Hematopoietic multipotent progenitor cell treated with erythropoietin and hydrocortisone succinate and interleukin-3 and kit ligand, for 4 days (in vitro differentiated cells): ENCODE measurements at places on chromosomes 2 and 18.

DNA sequence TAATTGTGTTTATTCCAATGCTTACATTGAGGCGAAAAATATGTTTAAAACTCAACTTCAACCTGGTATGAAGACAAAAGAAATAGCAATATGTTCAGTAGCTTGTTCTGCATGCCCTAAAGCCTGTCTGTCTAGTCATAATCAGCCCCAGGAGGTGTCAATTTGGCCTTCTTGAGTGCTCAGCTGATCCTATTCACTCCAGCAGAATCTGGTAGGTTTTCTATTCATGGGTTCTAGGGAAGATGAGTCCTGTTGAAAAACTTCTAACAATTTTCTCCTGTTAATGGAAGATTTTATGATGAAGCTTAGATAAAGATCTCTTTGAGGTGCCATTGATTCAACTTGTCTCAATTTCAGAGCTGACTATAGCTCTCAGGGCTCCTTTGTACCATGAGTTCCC, 402.0 kb upstream of the UBE2E3 start:
- no peak for DNase-seq

- DNase-seq = peak; percentile 28
These were observed 90.6 kb downstream of the POU3F3 start for GRCh38 chr2:104944495-104944894.

DNA sequence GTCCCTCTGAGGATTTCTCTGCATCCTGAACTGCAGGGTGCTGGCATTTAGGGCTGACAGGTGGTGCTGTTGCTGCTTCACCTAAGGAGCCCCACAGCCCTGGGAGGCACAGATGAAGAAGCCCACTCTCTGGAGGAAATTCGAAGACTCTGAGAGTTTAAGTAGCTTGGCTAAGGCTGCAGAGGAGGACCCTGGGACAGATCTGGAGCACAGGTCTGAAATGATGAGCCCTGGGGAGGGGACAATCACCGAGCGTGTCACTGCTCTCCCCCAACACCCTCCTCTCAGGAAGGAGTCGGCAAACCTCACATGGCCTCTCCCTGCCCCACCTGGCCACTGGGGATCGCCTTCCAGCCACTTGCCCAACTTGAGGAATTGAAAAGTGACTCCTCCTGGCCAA, 18.6 kb downstream of the CYP27C1 start:
- DNase-seq = no peak

DNA sequence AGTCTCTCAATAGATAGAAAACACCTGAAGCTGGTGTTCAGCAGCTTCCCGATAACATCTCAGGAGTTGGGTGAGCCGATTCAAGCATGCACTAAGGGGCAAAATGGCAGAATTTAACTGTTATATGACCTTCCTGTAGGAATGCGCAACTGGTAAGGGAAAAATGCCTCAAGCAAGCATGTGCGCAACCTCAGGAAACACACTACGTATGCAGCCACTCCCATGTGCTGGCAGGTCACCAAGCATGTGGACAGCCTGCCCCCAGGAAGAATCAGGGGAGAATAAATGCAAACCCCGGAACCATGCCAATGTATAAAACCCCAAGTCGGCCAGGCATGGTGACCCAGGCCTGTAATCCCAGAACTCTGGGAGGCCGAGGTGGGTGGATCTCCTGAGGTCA, 645.6 kb downstream of the NYAP2 start:
- DNase-seq = no peak

- no peak for DNase-seq
These were observed 57.9 kb downstream of the DYNC1I2 start for GRCh38 chr2:171745141-171745540.

- DNase-seq = peak; percentile 60
These were observed 120.5 kb upstream of the POU3F3 start for GRCh38 chr2:104733226-104733943.

DNA sequence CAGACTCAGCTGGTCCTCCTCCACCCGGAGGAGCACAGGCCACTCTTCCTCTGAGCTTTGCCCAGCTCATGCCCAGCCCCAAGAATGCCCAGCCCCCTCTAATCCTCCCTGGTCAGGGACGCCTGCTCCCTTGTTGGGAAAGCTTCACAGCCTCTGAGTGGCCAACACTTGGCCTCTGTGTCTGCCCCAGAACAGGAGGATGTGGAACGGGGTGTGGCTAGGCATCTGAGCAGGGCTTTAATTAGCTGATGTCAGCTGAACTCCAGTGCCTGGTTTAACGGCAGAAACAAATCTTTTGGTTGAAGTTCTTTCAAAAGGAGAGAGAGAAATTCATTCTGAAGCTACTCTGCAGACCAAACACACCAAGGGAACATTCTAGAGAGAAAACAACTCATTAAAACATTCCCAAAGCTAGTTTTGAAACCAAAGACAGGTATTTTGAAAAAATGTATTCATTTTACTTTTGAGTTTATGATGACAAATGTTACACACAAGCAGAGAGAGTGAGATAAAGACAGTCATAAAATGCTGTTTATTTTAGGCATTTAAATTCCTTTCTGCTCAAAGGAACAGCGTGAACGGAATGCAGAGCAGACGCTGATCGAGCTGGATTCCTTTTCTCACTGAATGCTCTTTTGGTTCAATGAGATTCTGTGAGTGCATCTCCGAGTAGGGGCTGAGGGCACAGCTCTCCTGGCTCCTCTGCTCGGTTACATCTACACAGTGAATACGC, 63.8 kb downstream of the RTP5 start:
- no peak for DNase-seq

- DNase-seq = no peak
These were observed 1.0 kb upstream of the HOXD12 start for GRCh38 chr2:176098366-176099158.

GRCh38 chr18:57965246-57965645, 78.8 kb upstream of the NEDD4L start:
- no peak for DNase-seq

DNA sequence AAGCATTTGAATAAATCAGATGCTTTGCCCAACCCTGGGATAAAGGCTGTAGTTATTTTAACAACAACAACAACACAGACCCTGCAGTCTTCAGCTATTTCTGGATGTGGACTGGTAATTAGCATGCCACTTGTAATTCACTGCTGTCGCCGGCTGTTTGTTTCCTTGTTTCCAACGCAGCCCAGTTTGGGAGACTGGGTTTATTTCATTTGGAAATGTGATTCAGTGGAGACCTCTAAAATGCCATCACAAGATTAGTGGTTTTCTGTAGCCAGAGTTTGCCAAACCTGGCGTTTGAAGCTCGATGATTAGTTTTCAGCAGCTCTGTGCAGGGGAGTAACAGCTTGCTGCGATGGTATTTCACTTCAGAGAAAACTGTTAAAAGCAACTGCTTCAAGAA, 83.5 kb downstream of the LDLRAD4 start:
- DNase-seq = no peak

DNA sequence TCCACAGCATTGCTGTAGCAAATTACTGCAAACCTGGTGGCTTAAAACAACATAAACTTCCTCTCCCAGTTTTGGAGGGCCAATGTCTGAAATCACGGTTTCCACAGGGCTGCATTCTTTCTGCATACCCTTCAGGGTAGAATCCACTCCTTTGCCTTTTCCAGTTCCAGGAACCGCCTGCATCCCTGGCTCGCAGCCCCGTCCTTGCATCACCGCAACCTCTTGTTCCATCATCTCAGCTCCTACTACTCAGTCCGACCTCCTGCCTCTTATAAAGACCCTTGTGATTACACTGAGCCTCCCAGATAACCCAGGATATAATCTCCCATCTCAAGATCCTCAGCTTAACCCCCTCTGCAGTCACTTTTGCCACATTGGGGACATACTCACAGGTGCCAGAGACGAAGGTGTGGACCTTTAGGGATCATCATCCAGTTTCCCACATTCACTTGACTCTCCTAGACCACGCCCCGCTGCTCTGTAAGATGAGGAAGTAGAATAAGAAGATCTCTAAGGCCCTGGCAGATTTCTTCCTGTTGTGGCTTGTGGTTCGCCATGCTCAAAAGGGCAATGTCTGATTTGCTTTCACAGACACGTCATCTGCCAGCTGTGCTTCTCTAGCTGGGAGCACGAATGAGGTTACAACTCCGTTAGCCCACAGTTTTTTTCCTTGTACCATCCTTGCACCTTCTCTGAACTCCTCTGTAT, 103.6 kb upstream of the AGAP1 start:
- peak; percentile 89 for DNase-seq

GRCh38 chr18:11809895-11810294, 41.3 kb upstream of the CHMP1B start:
- no peak for DNase-seq

DNA sequence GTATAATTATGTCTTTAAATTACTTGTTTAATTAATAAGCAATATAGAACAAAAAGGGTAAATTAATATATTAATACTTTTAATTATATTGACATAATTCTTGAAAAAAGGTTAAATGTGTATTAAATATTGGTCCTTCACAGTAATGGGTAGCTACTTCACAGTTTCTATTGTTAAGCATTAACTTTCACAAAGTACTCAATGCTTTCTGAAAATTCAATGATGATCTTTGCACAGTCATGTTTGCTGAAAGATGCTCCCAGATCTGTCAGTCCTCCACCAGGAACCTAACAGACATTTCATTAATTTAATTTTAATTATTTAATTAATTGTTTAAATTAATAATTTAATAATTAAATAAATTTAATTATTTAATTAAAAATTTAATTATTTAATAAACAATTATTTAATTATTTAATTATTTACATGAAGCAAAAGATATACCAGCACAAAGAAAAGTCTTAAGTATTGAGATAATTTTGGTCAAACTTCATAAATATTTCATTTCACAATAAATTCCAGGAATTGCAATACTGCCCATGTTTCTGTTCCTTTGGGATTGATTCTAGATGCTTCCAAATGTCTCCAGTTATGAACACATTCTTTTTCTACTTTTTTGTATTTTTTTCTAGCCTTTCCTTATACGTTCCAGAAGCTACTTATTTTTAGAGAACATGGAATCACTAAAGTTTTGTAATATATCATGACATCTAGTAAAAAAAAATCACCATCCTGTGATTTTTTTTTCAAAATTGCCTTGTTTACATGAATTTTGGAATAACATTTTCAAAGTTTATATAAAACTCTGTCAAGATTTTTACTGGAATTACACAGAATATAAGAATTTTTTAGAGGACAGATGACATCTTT, 46.5 kb downstream of the TMEM18 start:
- DNase-seq = no peak

DNA sequence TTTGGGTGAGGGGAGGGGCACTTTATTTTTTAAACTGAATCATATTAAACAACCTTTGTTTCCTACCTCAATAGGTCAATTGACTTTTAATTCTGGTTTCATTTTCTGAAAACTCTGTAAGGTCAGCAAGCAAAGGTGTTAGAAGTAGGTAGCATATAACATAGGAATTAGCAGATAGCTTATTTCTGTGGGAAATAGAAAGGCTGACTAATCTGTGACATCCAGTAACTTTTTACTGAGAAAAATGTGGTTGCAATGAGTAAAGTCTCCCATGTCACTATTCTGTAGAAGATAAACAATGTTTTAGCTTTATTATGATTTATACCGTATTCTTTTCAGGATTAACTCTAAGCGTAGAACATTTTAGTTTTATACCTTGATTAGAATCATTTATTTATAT, 240.4 kb downstream of the PLCL1 start:
- no peak for DNase-seq

DNA sequence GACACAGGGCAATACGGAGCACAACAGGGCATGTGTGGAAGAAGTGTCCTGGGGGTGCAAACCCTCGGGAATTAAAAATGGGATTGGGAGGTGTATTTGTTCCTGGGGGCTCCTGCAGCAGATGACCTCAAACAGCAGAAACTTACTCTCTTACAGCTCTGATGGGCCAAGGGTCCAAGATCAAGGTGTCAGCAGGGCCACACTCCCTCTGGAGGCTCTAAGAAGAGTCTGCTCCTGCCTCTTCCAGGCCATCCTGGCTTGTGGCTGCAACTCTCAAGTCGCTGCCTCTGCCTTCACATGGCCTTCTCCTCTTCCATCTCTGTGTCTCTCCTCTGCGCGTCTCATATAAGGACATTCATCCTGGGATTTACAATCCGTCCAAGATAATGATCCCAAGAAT, 12.4 kb upstream of the SPATA3 start:
- no peak for DNase-seq

- DNase-seq = no peak
These were observed 321.0 kb upstream of the NRP2 start for GRCh38 chr2:205361272-205361671.

DNA sequence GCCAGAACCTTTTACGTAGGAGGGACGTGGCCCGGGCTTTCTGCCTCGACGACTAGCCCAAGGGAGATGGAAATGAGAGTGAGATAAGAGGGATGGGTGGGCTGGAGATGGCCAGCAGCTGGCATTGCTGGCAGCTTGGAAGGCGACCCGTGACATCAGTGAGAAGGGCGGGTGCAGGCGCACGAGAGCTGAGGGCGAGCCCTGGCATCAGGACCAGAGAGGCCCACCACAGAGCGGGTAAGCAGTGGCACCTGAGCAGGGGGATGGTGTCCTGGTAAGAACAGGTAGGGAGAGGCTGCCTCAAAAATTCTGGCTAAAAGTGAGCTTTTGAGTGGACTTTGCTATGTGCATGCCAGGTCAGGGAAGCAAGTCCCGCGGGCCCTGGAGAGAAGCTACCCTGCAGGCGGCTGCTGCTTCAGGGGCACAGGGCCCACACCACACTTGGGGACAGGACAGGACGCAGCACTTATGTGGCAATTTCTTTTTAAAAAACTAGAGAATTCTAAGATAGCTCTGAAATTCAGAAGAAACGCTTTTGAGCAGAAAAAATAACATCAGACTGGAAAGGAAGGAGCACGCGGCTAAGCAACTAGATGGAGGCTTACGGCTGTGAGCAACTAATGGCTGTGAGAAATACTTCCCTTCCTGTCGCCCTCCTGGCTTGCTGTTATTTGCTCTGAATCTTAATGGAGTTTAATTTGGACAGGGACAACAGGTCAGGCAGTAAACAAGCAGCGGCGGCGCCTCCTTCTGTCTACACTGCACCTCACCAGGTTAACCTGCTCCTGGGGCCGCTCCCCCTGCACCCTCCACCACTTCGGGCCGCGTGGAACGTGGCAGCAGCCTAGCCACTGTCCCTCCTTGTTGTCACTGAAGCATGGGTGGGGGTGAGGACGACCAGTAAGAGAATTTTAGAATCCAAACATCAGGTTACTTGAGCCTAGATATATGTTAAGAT, 20.5 kb downstream of the THAP4 start:
- no peak for DNase-seq

DNA sequence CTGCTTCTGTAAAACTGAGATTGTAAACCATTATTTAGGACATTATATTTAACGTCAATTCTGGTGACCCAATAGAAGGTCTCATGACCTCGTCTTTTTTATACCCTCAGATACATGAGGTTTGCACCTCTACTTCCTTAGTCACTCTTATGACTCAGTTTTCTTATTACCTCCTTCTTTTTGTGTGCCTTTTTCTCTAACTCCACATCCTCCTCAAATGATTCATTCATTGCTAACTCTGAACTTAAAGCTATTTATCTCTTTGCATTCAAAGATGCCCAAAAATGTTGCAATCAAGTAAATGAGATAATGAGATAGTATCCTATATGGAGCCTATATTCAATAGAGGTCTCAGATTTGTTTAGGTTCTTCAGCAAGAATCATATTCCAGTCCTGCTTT, 121.0 kb upstream of the KYNU start:
- no peak for DNase-seq

GRCh38 chr18:13710414-13710831, 15.9 kb downstream of the FAM210A start:
- no peak for DNase-seq
